Kidney (tissue), 22 donors: ENCODE measurements at places on chromosomes 2 and 18. TPM values are rescaled to one million over a fixed set of nuclear protein-coding genes. Genes with fewer than 3 reads are reported as not detected.
A peak's percentile ranks its signal among the peaks of the same experiment; 100 is the strongest.

The TRPM8 gene
- 2.5 TPM for total RNA-seq

GRCh38 chr18:34870555-34871310, 160.6 kb downstream of the DTNA start:
- no peak overlapping the region for H3K27ac ChIP-seq
- H3K27me3 ChIP-seq, result no peaks in the 10 kb centered on the region
- DNase-seq, result peak; percentile 60

DNA sequence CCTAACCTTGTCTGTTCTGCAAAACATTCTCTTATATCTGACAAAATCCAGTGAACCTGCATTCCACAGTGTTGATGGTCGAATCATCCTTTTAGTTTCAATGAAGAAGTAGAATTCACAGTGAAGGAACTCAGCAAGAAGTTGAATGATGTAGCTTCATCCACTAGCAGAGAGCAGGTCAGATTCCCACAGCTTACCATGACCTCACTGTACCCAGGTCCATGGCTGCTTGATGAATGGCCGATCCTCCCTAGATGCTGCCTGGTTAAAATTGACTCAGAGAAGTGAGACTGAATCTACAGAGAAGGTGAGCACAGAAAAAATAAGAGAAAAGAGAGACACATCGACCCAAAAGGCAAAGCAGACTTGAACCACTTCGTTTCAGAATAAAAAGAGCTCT, 906.0 kb upstream of the CHAC2 start:
- no peak overlapping the region for H3K4me3 ChIP-seq
- no peak overlapping the region for H3K27ac ChIP-seq
- no peaks in the 10 kb centered on the region for H3K4me1 ChIP-seq
- no peaks in the 10 kb centered on the region for H3K36me3 ChIP-seq
- no peaks in the 10 kb centered on the region for H3K27me3 ChIP-seq

DNA sequence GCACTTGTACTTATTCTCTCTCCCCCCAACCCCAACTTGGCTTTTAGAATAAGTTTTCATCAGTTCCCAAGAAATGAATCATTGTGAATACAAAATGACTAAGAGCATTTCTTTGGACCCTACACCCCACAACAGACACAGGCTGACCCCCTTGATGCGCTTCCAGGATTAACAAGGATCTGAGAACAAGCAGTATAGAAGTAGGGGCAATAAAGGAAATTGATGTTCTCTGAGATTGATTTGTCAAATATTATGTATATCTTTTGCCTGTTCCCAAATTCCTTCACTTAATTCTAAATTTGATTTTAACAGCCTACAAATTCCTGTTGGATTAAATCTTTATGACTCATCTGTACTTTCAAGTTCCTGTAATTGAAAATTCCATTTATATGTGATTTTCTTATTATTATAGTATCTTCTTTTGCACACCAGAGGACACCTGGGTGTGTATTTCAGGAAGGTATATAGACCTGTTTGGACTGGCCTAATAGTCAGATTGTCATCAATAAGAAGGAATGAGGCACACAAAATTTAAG, 10.2 kb upstream of the PTPN4 start:
- no peaks in the 10 kb centered on the region for H3K27me3 ChIP-seq
- H3K4me3 ChIP-seq, result no peak overlapping the region
- no peaks in the 10 kb centered on the region for H3K4me1 ChIP-seq
- H3K36me3 ChIP-seq, result no peaks in the 10 kb centered on the region
- no peak overlapping the region for H3K27ac ChIP-seq

DNA sequence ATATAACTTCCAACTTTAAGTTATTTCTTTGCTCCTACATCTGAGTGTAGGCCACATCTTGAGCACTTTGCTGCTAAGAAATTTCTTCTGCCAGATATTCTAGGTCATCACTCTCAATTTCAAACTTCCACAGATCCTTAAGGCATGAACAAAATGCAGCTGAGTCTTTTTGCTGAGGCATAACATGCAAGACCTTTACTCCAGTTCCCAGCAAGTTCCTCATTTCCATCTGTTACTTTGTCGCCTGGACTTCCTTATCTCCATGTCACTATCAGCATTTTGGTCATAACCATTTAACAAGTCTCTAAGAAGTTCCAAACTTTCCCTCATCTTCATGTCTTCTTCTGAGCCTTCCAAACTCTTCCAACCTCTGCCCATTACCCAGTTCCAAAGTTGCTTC, 1077.3 kb upstream of the TMEFF2 start:
- H3K36me3 ChIP-seq, result no peaks in the 10 kb centered on the region
- H3K27me3 ChIP-seq, result no peaks in the 10 kb centered on the region
- no peaks in the 10 kb centered on the region for H3K4me1 ChIP-seq
- H3K27ac ChIP-seq, result no peak overlapping the region
- no peak overlapping the region for H3K4me3 ChIP-seq
- no peak for DNase-seq

The ERMN gene
- total RNA-seq, result 1.6 TPM

The XDH gene
- 3.1 TPM for total RNA-seq

The COLEC12 gene
- total RNA-seq, result 7.4 TPM

The ALLC gene
- not detected for total RNA-seq

DNA sequence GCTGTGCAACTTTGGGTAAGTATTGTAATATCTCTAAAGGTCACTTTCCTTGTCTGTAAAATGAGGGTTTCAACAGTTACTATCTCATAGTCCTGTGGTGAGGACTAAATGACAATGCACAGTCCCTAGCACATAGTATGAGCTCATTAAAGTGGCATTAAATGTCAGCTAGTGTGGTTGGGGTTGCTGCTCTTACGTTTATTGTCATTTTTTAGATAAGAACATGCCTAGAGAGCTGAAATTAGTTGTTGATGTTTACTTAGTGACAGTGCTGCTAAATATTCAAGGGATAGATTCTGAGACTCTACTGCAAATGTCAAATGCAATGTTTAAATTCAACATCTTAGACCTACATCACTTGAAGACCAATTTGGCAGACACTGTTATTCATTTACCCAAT, 356.1 kb upstream of the ETAA1 start:
- no peaks in the 10 kb centered on the region for H3K4me1 ChIP-seq
- H3K4me3 ChIP-seq, result no peak overlapping the region
- no peak for DNase-seq
- no peak overlapping the region for H3K27ac ChIP-seq
- no peaks in the 10 kb centered on the region for H3K27me3 ChIP-seq

- no peak for DNase-seq
- H3K27me3 ChIP-seq, result no peaks in the 10 kb centered on the region
- no peak overlapping the region for H3K4me3 ChIP-seq
- no peaks in the 10 kb centered on the region for H3K36me3 ChIP-seq
- no peaks in the 10 kb centered on the region for H3K4me1 ChIP-seq
Measured at GRCh38 chr18:37812961-37813360, 247.4 kb upstream of the CELF4 start.

- no peak for DNase-seq
- no peaks in the 10 kb centered on the region for H3K4me1 ChIP-seq
- no peak overlapping the region for H3K4me3 ChIP-seq
- no peaks in the 10 kb centered on the region for H3K36me3 ChIP-seq
- no peak overlapping the region for H3K27ac ChIP-seq
- H3K27me3 ChIP-seq, result no peaks in the 10 kb centered on the region
Measured at GRCh38 chr2:196176142-196176738, 4.9 kb upstream of the STK17B start.

DNA sequence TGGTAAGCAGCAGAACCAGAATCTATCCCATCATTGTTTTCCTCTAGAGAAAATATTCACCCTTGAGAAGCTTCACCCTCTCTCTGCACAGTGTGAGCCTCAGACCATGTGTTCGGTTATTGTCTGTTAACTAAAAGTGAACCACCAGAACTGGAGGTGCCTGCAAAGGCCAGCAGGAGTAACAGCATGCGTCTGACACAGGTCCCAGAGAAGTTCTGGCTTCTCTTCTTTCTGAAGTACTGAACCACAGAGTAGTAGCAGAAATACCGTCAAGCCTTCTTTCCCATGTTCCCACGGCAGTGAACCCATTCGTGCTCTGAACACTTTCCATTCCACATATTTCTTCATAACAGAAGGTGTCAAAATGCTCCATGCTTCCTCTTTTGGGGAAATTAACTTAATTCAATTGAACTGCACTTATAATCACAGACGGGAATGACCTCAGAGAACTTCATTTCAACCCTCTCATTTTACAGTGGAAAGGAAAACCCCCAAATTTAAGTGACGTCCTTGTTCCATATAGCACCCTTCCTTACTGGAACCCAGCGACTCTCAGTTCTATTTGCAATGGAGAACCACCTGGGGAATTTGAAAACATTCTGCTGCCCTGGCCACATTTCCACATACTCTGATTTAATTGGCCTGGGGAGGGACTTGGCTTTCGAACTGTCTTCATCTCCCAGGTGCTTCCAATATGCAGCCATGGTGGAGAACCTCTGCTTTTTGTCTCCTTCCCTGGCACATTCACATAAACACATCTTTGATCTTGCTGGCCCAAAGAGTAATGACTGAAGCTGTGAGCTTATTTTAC, 519.1 kb downstream of the RNF144A start:
- no peak overlapping the region for H3K4me3 ChIP-seq
- no peak overlapping the region for H3K27ac ChIP-seq
- no peaks in the 10 kb centered on the region for H3K27me3 ChIP-seq
- DNase-seq, result no peak

- no peaks in the 10 kb centered on the region for H3K36me3 ChIP-seq
- DNase-seq, result no peak
- H3K27me3 ChIP-seq, result no peaks in the 10 kb centered on the region
- H3K4me1 ChIP-seq, result no peaks in the 10 kb centered on the region
Measured at GRCh38 chr2:65940856-65941255, 494.1 kb upstream of the MEIS1 start.

The ZSWIM2 gene
- total RNA-seq, result not detected

GRCh38 chr2:127771756-127772155, 39.2 kb downstream of the WDR33 start:
- peaks cover 2% of the 10 kb centered on the region for H3K4me1 ChIP-seq
- no peak for DNase-seq
- peaks cover 12% of the 10 kb centered on the region for H3K36me3 ChIP-seq
- no peak overlapping the region for H3K4me3 ChIP-seq

DNA sequence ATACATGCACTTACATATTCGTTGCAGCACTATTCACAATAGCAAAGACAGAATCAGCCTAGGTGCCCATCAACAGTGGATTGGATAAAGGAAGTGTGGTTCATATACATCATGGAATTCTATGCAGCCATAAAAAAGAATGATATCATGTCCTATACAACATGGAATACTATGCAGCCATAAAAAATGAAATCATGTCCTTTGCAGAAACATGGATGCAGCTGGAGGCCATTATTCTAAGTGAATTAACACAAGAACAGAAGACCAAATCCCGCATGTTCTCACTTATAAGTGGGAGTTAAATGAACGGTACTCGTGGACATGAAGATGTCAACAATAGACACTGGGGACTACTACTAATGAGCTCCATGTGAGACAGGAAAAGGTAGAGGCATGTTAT, 288.1 kb upstream of the TFPI start:
- no peaks in the 10 kb centered on the region for H3K4me1 ChIP-seq
- H3K36me3 ChIP-seq, result no peaks in the 10 kb centered on the region

The EIF4E2 gene
- total RNA-seq, result 79.2 TPM

DNA sequence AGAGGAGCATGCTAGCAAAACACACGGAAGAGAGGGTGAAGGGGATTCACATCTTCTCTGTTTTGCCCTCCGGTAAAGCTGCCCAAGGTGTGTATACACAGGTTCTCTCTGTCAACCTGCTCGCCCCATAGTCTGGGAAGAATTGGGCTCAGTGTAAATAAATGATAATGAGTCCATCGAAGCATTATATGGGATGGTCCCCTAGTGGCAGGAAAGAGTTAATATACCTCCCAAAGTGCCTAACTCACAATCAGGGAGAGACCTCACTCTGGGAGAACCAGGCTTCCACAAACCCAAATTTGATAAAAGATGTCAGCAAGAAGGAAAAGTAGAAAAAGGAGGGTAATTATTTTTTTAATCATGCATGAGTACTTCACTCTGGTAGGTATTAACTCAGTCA, 262.2 kb upstream of the ZNF521 start:
- no peaks in the 10 kb centered on the region for H3K36me3 ChIP-seq
- H3K27ac ChIP-seq, result no peak overlapping the region
- no peak for DNase-seq
- no peak overlapping the region for H3K4me3 ChIP-seq
- H3K4me1 ChIP-seq, result no peaks in the 10 kb centered on the region

DNA sequence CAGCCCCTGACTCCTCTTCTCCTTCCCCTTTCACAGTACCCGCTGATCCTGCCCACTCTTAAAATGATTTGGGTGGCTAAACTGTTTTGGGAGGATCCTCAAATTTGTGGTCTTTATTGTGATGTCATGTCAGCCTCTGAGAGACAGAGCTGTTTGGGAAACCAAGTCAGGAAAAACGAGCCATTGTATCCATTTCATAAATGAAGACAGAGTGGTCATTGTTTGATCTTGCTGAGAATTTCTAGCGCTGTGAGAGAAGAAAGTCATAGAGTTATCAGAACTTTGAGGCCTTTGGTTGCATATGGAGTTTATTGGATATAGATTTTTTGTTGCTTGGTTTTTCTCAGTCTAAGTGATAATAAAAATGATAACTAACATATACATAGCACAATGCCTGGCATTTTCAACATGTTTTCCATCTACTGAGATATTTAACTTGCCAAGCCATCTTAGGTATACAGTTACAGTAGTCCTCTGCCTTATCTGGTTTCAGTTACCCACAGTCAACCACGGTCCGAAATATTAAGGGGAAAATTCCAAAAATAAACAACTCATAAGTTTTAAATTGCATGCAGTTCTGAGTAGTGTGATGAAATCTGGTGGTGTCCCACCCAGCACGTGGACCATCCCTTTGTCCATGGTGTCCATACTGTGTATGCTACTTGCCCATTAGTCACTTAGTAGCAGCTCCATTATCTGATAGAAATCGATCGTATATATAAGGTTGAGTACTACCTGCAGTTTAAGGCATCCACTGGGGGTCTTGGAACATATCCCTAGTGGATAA, 105.0 kb upstream of the RASGRP3 start:
- no peaks in the 10 kb centered on the region for H3K4me1 ChIP-seq
- no peaks in the 10 kb centered on the region for H3K27me3 ChIP-seq
- no peak overlapping the region for H3K27ac ChIP-seq

The ANKRD39 gene
- 10.8 TPM for total RNA-seq

DNA sequence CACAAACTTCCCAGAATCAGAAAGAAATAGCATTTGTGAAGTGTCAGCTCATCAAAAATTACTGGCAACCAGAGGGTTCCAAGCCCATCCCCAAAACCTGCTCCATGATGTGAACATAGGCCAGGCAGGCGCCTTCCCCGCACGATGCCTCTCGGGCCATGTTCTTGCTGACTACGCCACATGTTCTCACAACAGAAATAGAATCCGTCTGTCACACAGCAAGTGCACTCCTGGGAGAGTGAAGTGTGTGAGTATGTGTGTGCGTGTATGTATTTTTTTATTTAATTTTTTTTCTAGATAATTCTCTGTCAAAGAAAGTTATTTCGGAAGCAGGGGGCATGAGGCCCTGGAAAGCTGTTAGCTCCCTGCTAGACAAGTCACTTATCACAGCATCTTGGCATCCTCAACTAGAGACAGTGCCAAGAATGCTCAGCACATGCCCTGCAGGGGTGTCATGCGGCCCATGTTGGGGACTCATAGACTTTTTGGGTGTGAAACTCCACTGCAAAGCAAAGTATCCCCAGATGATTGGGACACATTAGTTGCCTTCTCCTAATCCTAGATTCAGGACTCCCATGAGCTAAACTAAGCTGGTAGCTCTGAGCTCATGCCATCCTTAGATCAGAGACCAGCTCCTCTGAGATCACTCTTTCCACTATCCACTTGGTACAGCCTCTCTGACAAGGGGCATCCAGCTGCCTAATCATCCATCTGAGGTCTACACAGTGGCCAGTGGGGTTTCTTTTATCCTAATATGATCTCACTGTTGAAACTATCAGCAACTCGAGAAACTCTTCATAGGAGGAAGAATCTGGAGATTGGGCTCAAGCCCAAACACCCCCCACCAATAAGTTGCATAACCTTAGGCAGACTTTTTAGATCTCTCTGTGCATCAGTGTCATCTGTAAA, 53.2 kb upstream of the CYRIA start:
- no peak overlapping the region for H3K27ac ChIP-seq
- DNase-seq, result no peak
- no peaks in the 10 kb centered on the region for H3K4me1 ChIP-seq
- H3K36me3 ChIP-seq, result no peaks in the 10 kb centered on the region
